ENCODE measurements at places on chromosomes 3 and 15.

- no peak for DNase-seq
Measured at GRCh38 chr15:80635953-80636352, 59.2 kb upstream of the ABHD17C start.

DNA sequence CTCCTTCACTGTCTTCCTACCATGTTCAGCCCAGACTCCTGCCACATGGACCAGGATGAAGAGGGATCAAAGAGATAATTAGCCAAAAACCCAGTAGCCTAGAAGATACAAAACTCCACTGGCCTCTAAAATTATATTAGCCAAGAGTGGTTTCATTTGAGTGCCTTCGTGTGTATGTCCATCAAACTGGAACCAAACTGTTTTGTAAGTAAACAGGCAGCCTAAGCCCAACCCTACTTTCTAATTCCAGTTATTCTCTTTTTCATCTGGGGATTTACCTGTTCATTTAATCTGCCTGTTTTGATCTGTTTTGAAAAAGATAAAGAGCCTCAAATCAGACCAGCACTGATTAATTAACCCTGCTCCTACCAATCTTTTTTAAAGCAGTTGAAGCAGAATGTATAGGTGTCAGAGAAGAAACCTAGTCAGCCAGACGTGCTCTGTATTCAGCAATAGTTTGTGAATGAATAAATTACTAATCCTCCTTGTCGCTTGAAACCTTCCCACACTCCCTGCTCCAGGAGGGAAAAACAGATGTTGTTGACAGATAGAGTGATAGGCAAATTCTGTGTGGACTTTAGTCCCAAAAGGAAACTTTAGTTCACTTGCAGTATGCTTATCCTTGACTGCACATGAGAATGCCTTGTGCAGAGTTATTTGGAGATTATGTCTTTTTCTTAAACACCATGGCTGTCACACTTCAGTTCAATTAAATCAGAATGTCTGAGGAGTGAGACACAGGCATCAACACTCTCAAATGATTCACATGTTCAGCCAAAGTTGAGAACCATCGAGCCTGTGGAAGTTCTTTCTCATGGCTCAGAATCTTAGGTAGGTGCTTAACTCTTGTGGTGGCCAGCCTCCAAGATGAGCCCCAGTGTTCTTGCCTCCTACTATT, 55.5 kb upstream of the ZBED2 start:
- no peak for DNase-seq

DNA sequence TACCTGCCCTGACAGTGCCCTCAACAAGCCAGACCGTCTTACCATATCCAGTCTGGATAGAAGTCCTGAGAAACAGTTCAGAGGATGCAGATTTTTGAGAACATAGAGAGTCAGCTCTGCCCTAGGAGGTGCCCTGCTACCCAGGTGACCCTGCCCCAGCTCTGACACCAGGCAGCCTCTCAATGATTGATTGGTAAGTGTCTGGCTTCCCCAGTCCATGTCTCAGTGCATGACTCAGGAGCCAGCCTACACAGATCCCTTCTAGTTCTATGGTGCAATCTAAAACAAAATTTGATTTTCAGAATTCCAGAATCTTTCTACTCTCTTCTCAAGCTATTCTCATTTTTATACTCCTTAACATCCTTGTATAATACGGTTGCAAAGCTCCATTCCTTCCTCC, 292.1 kb downstream of the VPS13C start:
- no peak for DNase-seq

DNA sequence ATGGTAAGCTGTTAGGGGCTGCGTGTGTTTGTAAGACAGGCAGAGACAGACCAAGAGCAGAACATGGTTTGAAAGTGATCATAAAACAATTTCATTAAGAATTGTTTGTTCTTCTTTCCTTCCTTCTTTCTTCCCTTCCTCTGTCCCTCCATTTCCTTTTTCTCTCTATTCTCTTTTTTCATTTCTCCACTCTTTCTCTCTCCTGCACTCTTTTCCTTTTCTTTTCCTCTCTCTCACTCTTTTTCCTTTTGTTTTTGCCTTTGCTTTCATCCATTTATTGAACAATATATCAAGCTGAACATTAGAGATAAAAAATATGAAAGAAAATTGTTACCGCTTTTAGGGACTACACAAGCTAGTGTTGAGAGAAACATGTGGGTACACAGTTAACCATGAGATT, 62.2 kb upstream of the GOLIM4 start:
- DNase-seq = no peak

Data from T-helper 17 cell (primary cell).